Globus pallidus (tissue), 1 donor: ENCODE measurements at places on chromosomes 5 and 9.

DNA sequence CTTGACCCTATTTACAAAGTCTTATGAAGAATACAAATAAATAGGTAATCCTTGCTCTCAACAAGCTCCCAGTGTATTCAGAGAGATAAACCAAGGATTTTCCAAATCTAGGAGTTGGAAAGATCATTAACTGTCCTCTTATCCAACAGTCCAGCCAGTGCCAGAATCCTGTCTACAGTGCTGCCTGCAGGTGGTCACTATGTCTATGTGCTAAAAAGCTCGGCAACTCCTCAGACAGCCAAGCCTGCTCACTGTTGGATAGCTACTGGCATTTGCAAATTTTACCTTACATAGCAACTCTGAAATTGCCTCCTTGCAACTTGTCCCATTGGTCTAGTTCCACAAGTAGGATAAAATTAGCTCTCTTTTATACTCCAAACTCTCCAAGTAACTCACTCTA lies 187.4 kb downstream of the DCP2 start:
- no peak for DNase-seq

DNA sequence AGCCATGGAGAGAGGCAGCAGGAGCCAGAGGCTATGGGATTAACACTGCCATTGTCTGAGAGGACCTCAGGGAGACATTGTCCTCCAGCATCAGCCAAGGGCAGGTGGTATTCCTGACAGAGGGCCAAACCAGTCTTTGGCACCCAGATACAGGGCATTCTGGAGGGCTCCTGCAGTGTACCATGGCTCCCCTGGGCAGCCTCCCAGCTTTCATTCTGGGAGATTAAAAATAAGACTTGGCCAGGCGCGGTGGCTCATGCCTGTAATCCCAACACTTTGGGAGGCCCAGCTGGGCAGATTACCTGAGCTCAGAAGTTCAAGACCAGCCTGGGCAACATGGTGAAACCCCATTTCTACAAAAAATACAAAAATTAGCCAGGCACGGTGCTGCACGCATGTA lies 4.2 kb downstream of the MTAP start:
- DNase-seq, result no peak

GRCh38 chr9:129026442-129027223 lies 1.5 kb downstream of the SH3GLB2 start:
- no peak for DNase-seq

DNA sequence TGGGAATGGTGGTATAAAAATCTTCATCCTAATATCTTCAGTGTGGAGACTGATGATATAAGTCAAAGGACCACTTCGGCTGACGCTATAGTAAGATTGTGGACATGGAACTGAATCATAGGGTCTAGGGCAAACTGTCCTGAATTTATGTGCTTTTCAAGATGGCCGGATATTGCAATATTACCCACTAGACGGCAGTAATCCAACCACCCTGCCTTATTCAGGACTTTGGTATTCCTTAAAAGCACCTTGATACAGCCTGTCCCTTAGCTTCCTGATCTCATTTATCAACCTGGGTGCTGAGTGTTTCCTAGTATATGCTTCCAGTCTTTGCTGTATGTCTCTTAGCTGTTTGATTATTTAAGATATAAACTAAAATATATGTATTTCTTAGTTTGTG lies 71.2 kb upstream of the COX7C start:
- no peak for DNase-seq

- DNase-seq, result no peak
Measured at GRCh38 chr5:56273376-56273955, 40.3 kb upstream of the ANKRD55 start.

DNA sequence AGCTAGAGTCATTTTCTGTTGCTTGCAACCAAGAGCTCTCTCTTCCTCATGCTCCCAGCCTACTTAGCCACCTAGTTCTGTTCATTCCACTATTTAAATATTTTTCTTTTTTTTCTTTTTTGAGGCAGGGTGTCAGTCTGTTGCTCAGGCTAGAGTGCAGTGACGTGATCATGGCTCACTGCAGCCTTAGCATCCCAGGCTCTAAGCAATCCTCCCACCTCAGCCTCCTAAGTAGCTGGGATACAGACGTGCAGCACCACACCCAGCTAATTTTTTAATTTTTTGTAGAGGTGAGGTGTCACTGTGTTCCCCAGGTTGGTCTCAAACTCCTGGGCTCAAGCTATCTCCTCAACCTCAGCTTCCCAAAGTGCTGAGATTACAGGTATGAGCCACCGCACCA lies 5.1 kb upstream of the F12 start:
- no peak for DNase-seq

DNA sequence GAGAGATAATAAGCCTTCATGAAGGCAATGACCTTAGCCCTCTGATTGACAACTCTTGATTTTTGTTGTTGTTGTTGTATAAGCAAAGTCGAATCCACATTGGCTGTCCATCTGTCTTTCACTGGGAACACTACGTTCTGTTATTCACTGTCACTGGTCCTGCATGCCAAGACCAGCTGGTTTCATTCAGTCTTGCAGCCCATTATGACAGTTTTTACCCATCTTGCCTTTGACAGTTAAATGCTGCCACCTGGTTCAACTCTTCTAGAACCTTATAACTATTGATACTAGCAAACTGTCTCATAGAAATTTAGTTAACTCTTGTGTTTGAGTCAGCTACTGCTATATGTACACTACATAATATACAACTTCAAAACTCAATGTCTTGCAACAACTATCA lies 382.3 kb upstream of the CDH10 start:
- DNase-seq, result no peak

DNA sequence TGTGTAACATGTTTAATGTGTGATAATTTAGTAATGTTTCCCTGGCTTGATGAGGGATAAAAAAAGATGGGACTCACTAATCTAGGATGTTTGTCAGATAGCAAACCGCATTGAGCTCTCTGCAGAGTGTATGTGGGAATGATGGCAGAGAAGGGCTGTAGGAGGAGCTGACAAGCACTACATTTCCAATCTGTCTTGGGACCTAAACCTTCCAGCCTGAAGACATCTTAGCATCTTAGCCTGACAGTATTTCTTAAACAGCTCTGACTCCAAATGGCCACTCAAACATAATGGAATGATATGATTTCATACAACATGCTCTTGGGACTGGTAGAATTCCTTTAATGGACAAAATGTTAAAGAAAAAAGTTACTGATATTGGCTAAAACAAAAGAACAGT lies 116.7 kb downstream of the PPP2R2B start:
- DNase-seq, result no peak

GRCh38 chr5:66285343-66285922 lies 141.3 kb downstream of the SREK1 start:
- no peak for DNase-seq

- DNase-seq, result no peak
Measured at GRCh38 chr9:113369855-113370140, 7.0 kb downstream of the HDHD3 start.

DNA sequence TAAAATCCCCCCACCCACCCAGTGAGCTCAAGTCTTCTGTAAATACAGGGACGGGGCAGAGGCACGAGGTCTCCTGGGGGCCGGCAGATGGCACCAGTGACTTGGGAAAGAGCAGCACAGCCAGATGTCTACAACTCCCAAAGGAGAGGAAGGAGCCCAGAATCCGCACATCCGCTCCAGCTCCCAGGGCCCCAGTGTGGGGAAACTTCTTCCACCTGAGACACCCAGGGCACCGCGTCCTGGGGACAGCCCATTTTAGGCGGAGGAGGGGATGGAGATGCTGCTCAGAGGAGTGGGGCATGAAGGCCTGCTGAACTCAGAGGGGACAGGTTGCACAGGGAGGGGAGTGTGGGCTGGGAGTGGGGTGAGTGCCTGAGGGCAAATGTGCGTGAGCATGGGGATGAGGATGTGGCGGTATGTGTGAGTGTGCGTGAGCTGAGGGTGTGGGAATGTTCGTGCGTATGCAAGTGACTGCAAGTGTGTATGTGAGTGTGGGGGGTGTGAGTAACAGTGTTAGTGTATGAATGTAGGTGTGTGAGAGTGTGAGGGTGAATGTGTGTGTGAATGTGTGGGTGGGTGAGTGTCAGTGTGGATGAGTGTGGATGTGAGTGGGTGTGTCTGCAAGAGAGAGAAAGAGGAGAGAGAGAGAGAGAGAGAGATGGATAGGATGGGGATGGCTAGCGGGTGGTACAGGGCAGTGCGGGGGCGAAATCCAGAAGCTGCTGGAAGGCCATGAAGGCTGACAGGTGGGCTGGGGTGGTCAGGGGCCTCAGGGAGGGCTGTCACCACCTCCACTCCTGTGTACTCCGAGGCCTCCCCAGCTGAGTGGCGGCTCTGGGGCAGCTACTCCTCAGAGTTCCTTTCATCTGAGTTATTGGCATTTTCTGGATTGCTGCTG lies 63.5 kb downstream of the DUSP1 start:
- peak; percentile 53 for DNase-seq

- no peak for DNase-seq
Measured at GRCh38 chr9:129676975-129677374, 11.5 kb downstream of the PRRX2 start.

DNA sequence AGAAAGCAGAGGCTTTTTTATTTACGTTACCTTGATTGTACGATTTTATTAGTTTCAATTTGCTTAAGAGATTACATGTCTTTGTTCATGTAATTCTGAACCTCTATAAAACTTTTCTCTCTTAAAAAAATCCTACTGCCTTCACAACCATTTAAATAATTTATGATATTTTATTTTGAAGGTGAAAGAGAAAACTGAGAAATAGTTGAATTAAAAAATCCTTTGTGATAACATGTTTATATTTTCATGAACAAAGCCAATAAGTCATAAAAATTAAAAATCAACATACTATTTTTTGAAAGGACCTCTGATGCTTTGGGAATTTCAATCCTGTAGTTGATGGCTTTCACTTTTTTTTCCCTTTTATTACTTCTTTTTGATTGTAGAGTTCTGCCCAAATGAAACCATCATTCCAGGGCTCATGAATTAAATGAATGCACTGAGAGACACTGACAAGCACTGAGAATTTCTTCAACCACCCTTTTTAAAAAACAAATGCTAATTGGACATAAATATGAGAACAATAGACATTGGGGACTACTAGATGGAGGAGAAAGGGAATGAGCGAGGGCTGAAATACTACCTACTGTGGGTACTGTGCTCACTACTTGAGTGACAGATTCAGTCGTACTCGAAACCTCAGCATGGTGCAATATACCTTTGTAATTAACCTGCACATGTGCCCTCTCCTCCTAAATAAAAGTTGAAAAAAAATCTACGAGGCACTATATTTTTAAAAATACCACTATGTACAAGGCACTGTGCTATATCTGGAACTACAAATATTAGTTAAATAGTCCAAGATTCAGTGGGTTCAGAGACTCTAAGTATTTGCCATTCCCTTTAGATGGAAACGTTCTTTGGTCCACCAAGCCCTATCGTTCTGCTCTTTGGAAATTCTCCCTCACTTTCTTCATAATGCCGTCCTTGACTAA lies 5.9 kb downstream of the CDKN2A start:
- no peak for DNase-seq

- no peak for DNase-seq
Measured at GRCh38 chr5:57028161-57028560, 76.2 kb upstream of the MIER3 start.

GRCh38 chr5:32833663-32834062 lies 122.5 kb downstream of the NPR3 start:
- DNase-seq, result no peak

DNA sequence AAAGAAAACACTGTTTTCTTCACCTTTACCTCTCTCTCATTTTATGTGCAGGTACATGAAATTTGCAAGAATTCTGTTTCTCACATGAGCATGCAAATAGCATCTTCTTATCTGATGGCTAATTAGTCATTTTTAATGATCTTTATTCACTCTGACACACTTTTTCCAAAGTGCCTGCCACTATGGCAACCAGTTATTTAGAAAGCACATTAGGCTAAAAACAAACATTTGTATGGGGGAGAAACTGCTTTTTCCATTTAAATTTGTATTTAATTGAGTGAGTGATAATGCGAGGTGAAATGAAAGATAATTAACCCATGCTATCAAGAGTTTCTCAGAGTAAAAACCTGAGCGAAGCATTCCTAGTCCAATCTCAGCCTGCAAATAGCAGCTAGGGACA lies 365.0 kb downstream of the MAT2B start:
- DNase-seq, result no peak

GRCh38 chr5:16870878-16871277 lies 65.2 kb downstream of the MYO10 start:
- DNase-seq, result no peak

DNA sequence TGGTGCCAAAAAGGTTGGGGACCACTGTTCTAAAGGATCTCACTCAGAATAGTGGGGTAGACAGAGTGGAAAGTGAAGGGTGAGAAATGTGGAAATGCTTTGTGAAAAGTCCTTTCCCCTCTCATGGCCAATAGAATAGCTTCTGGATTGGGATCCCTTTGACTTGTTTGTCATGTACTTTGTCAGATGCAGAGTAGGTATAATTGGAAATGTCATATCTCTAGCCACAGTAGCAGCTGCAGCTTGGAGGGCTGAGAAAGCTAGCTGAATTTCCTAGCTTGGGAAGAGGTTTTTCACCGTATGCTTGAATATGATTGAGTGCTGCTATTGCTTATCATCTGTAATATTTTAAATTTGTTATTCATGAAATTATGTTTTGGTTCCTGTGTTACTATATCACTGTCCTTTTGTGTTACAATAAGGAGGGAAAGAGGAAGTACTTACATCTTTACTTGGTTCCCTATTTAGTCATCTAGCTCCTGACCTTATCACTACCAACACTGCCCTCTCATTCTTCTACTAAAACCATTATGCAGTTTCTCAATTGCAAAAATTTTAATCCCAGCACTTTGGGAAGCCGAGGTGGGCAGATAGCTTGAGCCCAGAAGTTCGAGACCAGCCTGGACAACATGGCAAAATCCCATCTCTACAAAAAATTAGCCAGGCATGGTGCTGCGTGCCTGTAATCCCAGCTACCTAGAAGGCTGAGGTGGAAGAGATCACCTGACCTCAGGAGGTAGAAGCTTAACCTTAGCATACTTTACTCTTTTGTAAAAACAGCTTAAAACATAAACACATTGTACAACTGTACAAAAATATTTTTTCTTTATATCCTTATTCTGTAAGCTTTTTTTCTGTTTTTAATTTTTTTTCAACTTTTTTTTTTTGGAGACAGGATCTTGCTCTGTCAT lies 12.4 kb downstream of the SLC30A5 start:
- no peak for DNase-seq

DNA sequence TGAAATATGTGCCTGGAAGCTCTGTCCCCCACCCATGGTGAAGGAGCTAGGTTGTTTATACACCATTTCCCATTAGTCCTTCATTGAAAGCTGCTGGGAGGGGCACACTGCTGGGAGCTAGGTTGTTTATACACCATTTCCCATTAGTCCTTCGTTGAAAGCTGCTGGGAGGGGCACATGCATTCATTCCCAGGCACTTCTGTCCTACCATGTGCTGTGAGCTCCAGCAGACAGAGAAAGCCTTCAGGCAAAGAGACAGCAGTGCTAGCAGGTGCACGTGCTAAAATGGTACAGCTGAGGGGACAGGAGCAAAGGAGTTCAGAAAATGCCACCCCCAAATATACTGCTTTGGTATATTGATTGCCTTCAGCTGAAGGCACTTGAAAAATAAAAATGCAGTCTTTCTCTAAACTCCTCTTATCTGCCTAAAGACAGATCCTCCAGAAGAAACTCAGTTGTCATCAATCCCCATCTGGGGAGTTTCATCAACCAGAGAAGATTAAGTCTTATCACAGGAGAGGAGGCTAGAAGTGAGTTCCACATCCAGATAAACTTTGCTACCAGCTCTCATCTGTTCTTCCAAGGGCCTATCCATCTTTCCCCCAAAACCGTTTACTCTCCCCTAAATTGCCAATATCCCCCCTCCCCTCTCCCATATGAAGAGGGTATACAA lies 27.7 kb upstream of the DAPK1 start:
- DNase-seq, result no peak
